ENCODE measurements at places on chromosomes 13 and 19.

DNA sequence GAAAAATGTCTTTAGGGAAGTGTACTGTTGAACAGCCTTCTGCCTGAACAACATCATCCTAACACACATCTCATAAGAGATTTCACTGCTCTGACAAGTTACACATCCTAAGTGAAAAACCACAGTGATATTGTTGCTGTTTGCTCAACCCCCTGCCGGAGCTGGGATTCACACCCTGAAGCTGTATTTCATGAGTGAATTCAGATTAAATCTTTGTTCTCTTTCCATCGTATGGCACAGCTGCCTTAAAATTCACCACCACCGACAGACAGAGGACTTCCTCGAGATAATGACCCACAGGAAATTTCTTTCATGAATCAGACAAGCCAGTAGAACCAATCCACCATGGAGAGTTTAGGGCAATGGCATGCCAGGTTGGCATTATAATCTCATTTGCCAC is 280.8 kb downstream of the DCT start:
- no peak for DNase-seq

- DNase-seq: no peak
Measured at GRCh38 chr19:38149661-38150061, 74.4 kb downstream of the DPF1 start.

DNA sequence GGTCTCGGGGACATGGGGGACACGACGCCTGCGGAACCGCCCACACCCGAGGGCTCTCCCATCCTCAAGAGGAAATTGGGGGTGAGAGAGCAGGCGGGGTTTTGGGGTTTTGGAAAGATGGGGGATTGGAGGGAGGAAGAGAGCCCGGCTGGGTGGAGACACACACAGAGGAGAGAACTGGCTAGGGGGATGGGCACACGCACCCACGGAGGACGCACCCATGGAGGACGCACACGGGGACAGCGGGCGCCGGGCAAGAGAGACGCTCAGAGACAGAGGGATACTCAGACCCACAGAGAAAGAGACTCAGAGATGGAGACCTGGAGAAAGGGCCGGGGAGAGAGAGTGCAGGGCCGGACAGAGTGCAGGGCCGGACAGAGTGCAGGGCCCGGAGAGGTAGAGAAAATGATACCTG is 52.1 kb downstream of the MAP4K1 start:
- DNase-seq: no peak

DNA sequence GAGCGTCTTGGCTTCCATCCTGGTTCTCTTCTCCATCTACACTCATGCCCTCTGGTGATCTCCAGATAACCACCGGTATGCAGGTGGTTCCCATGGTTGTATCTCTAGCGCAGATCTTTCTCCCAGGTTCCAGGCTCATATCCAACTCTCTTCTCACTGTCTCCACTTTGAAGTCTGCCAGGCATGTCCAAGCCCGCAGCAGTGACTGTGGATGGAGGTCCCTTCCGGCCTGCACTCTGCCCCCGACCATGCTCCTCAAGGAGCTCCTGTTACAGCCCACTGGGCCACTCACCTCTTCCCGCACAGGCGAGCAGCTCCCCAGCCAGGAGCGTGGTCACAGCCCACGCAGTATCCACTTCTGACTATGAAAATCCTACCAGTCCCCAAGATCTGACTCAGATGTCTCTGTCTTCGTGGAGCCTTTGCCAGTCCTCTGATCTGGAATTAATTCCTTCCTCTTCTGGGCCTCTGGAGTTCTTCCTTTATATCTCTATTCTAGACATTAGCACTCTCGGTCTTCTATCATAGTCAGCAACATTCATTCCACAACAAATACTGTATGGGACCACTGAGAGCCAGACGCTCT is 100.2 kb downstream of the TEX26 start:
- no peak for DNase-seq

GRCh38 chr19:36488118-36488845 is 1.1 kb downstream of the ZNF566 start:
- no peak for DNase-seq

Data from SHP77 (cell line).